ENCODE measurements at places on chromosomes 4 and X. TPM values are rescaled to one million over a fixed set of nuclear protein-coding genes. Genes with fewer than 3 reads are reported as not detected.

HS6ST2 gene
- total RNA-seq, result not detected

TENM3 gene
- total RNA-seq, result 29.9 TPM

CTAG1A gene
- not detected for total RNA-seq

SPP1 gene
- not detected for total RNA-seq

ANXA3 gene
- not detected for total RNA-seq

CCDC160 gene
- 0.58 TPM for total RNA-seq

AFM gene
- not detected for total RNA-seq

VSIG4 gene
- total RNA-seq, result not detected

MPC1L gene
- not detected for total RNA-seq

FAM114A1 gene
- 208 TPM for total RNA-seq

CTAG2 gene
- not detected for total RNA-seq

SH3RF1 gene
- 10.5 TPM for total RNA-seq

CCNG2 gene
- 42.3 TPM for total RNA-seq

AVPR2 gene
- total RNA-seq, result not detected

FABP2 gene
- total RNA-seq, result not detected

SLITRK4 gene
- 3.0 TPM for total RNA-seq

FAM9C gene
- total RNA-seq, result not detected

GPRASP1 gene
- 1.5 TPM for total RNA-seq

PABPC5 gene
- 3.7 TPM for total RNA-seq

NLGN4X gene
- total RNA-seq, result not detected

SPACA5 gene
- total RNA-seq, result not detected

ENOX2 gene
- 14.5 TPM for total RNA-seq

CSN3 gene
- not detected for total RNA-seq

ZFP92 gene
- not detected for total RNA-seq

ADH1C gene
- total RNA-seq, result not detected

TKTL2 gene
- not detected for total RNA-seq

KIAA1210 gene
- not detected for total RNA-seq
